Cortex of kidney (tissue), 1 donor: ENCODE measurements at places on chromosomes 2 and 18.

GRCh38 chr2:233331536-233331935 is 22.8 kb upstream of the DGKD start:
- no peak for DNase-seq

GRCh38 chr2:47720036-47720435 is 62.9 kb upstream of the MSH6 start:
- DNase-seq: no peak

GRCh38 chr2:120525056-120526046 is 179.4 kb downstream of the INHBB start:
- no peak for DNase-seq

GRCh38 chr2:112783187-112783714 is 1.0 kb downstream of the IL1A start:
- no peak for DNase-seq

DNA sequence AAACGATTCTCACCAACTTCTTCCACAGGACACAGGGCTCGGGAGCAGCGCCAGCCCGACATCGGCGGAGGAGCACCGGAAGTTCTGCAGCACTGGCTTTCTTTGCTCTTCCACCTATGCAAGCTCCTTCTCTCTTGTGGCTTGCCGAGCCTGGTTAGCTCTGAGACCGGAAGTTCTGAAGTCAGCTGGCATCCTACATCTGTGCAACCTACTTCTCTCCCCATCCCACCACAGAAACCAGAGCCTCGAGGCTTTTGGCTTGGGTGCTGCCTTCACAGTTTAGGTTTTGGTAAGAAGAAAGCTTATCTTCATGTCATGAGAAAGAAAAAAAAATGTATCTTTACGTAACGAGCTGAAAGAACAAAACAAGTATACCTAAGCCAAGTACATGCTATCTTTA is 111.7 kb downstream of the ANKRD44 start:
- DNase-seq: no peak

- DNase-seq: no peak
Observed at GRCh38 chr18:22168360-22168921, 948 bp upstream of the GATA6 start.

- no peak for DNase-seq
Observed at GRCh38 chr2:190470256-190470826, 62.2 kb downstream of the MFSD6 start.

- DNase-seq: no peak
Observed at GRCh38 chr2:218856167-218856895, 3.3 kb upstream of the WNT6 start.

DNA sequence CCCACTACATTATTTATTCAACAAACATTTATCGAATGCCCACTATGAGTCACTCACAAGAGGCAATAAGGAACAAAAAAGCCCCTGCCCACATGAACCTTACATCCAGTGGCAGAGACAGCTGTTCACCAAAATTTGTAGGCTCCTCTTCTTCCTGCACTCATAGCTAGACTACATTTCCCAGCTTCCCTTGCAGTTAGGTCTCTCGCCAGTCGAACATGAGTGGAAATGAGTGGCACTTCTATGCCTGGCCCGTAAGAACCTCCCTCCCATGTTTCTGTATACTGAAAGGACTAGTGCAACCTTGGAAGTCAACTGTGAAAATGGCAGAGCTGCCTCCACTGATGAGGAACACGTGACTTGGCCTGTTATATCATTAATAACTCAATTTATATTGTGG is 19.4 kb upstream of the NCOA1 start:
- DNase-seq: no peak

DNA sequence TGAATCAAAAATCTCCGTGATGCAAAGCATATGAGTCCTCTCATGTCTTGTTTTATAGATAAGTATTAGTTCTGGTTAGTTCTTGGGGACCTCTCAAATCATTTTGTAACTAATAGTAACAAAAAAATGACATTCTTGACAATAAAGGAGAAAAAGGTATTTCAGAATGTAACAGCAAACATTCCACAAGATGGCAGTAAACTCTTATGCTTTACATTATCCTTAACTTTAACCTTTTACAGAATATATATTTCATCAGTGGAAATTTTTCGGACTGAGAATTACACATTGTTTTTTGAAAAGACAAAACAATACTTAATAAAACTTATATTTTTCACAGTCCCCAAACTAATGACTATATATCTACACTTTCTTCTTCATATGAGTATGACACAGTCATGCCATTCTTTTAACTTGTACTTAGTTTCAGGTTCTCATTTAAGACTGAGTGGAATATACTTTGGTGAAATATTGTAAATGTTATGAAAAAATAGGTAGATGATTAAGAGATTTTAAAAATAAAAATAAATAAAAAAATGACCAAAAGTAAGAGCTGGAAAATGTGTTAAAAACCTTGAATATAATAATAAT is 142.9 kb upstream of the NXPH2 start:
- no peak for DNase-seq

GRCh38 chr2:10305715-10306114 is 3.0 kb downstream of the HPCAL1 start:
- no peak for DNase-seq

DNA sequence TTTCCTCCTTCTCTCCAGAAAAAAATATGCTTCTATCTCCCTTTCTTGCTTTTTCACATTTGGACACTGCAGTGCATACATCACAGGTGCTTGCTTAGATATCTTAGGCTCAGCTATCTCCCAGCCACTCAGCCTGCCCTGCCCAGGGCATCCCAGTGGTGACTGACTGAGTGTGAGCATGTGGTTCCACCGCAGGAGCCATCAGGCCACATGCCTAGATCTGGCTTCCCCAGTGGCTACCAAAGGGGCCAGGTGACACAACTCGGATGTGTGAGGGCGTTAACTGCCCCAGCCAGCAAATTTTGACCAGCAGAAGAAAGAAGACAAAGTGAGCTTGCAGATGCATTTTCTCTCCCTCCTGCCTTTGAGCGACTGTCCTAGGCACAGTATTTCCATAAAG is 25.5 kb downstream of the SP5 start:
- DNase-seq: no peak

DNA sequence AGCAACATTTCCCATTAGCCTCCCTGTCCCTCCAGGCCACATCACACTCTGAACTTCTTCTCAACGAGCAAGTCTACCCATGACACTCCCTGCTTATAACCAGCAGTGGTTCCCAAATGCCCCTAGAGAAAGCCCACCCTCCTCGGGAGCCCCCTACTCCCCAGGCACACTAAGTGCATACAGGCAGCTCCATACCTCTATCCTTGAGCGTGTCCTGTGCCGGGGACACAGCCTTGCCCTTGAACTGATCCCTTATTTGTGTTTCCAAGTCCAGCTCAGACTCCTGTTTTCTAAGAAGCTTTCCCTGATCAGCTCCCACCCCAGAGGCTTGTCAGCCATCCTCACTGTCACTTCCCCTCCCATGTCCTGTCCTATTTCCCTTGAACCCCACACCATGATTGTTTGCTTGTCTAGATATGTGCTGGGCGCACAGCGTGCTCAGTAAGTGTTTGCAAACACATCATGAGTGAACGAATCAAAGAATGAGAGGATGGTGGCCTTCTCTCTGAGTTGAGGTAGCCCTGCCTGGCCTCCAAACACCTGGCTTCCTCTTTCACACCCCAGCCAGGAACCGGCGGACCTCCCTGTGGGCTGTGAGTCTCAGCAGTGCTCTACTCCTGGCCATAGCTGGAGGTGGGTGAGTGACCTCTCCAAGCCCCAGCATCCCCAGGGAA is 2.1 kb downstream of the TEX51 start:
- no peak for DNase-seq

DNA sequence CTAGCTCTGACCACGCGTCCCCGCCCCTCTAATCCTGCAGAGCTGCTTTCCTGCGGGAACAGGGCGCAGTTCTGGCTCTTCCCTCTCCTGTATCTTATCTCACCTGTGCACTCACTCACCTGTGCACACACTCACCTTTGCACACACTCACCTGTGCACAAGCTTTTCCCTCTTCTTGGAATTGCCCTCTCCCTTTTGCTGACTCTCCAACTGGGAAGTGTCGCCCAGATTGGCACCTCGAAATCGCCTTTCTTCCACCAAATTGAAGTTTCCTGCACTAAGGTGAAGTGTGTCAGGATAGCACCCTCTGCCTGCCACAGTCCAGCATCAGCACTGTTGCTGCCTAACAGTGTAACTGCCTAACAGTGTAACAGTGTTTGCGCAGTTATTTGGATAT is 566 bp upstream of the CMPK2 start:
- DNase-seq: no peak

- DNase-seq: no peak
Observed at GRCh38 chr2:27094353-27094984, 7.9 kb downstream of the KHK start.

- DNase-seq: no peak
Observed at GRCh38 chr2:104901037-104901881, 47.3 kb downstream of the POU3F3 start.

- no peak for DNase-seq
Observed at GRCh38 chr18:32661486-32662299, 111.1 kb downstream of the KLHL14 start.

DNA sequence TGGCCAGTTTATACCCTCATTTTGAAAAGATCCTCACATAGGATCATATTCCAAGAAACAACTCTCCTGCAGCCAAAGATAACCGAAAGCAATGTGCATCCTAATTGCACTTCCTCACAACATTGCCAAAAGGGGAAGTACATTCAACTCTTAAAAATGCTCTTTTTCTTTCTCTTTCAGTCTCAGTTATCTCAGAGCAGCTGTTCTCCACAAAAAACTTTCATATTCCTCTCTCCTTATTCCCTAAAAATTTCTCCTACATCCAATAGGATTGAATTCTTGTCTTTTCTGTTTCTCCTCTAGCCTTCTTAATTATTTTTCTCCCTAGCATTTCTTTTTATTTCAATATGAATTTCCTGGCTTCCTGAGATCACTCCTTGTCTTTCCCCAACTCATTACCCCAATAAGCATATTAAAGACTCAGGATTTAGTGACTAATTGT is 7.4 kb upstream of the VRK2 start:
- no peak for DNase-seq
